Activated T-helper 1 cell treated with anti-CD3 and anti-CD28 coated beads, Interleukin-2, amount 50 U/mL, for 16 hours (primary cell): ENCODE measurements at places on chromosomes 3 and 15.
A peak's percentile ranks its signal among the peaks of the same experiment; 100 is the strongest.

- no peak for DNase-seq
Observed at GRCh38 chr15:69158201-69158842, 2.1 kb upstream of the GLCE start.

GRCh38 chr15:33188159-33188558 lies 6.4 kb downstream of the FMN1 start:
- DNase-seq, result no peak

GRCh38 chr3:160169139-160169976 lies 55.9 kb upstream of the C3orf80 start:
- DNase-seq, result no peak

DNA sequence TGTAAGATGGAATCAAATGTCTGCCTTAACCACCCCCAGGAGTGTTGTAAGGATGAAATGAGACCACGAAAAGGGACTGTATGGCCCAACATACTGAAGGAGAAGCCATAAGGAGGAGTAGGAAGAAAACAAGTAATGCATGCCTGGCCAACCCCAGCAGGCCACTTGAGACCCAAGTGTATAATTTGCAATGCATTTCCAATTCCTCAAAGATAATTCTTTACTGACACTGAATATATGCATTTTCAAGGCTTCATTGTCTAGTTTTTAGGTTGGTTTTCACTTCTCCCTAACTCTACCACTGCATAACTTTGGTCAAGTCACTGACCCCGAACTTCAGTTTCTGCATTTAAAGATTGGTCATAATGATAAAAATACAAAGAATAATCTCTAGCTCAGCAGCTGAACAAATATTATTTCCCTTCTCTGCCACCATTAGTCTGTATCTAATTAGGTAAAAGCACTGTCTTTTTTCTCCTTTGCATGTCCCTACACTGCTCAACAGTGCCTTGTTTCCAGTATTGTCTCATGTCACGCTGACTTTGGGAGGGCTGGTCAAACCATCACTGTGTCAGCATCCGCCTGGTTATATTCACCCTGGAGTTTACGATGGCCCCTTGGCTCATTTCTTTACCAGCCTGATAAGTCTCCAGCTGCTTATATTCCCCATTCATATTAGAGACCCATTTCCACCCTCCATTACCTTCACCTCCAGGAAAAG lies 378.6 kb downstream of the NTRK3 start:
- DNase-seq, result no peak

DNA sequence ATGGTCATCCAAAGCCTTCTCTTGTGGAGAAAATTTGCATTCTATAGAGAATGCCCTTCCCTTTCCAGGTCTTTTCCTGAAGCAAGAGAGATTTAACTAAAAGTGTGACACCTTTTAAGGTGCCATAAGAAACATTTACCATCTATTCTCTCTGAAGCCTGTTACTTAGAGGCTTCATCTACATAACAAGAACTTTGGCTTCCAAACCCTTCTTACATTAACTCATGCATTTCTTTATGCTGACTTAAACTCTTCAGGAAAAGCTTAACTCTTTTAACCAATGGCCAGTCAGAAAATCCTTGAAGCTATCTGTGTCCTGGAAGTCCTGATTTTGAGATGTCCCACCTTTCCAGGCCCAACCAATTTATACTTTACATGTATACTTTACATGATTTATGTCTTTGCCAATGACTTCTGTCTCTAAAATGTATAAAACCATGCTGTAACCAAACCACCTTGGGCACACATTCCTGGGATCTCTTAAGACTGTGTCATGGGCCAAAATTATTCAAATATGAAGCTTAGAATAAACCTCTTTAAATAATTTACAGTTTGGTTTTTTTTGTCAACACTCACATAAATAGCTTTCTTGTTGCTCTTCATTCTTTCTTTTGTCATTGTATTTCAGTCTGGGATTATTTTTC lies 472.6 kb upstream of the NECTIN3 start:
- DNase-seq, result no peak

- DNase-seq, result no peak
Observed at GRCh38 chr3:52471371-52472238, 16.2 kb downstream of the NISCH start.

DNA sequence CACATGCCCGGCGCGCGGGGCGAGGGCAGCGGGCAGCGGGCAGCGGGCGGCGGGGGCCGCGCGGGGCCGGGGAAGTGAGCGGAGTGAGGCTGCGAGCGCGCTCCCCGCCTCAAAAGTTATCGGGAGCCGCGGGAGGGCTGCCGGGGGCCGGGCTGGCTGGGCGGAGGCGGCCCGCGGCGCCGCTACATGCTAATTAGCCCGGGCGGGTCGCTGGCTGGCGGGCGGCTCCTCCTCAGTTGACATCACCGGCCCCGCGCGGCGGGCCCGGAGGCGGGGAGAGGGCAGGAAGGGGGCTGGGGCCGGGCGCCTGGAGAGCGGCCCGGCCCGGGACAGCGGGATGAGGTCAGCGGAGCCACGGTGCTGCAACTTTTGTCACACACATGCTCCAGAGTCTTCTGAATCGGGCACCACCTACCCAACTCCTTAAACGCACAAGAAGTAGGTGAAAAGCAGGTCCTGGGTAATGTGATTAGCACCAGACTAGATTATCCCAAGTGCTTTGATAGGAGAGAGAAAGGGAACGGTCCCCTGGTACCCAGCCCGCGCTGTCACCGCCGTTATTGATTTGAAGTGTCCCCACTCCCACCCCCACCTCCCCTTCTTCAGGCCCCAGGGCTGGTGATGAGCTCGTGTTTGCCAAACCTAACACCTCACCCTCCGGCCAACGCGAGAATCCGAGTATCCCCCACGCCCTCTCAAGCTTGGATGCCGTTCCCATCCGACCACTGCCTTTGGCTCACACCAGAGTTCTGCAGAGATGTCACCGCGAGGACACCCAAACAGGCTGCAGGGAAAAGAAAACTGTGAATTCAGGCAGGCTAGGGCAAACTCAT lies at the start of gene HEG1:
TSS of gene HEG1 (minus strand) at position 85 of the 833 bp plus-strand sequence. CDS start 107 bp downstream, outside the sequence.
- peak; percentile 66 for DNase-seq
